Epithelial cell of esophagus (primary cell): ENCODE measurements at places on chromosomes 16 and 17.

GRCh38 chr17:15233022-15233805 lies 31.9 kb downstream of the PMP22 start:
- peak; percentile 40 for DNase-seq

- DNase-seq = peak; percentile 67
Observed at GRCh38 chr17:55735731-55736405, 13.2 kb upstream of the TMEM100 start.

- no peak for DNase-seq
Observed at GRCh38 chr16:85921026-85921425, 22.1 kb downstream of the IRF8 start.

- DNase-seq = peak; percentile 43
Observed at GRCh38 chr16:89422905-89423630, 67.3 kb downstream of the ANKRD11 start.

DNA sequence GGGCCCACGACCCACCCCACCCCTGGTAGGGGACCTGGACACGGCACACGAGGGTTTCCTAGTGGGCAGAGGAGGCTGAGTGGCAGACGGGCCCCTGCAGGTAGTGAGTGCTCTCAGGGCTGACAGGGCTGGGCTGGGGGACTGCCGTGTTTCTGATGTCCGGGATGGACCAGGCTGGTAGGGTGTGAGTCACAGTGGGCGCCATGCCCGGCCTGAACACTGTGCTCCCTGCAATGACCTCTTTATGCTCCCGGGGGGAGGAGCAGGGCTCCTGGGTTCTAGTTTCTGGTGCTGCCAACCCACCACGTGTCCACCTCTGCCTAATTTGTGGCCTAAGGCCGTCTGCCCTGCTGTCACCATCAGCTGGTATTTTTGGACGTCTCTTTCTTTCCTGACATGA lies 26.3 kb downstream of the ARHGAP23 start:
- DNase-seq = peak; percentile 72

- peak; percentile 90 for DNase-seq
Observed at GRCh38 chr16:23768581-23768980, 13.8 kb downstream of the CHP2 start.

- no peak for DNase-seq
Observed at GRCh38 chr16:82301146-82301755, 131.2 kb upstream of the MPHOSPH6 start.

DNA sequence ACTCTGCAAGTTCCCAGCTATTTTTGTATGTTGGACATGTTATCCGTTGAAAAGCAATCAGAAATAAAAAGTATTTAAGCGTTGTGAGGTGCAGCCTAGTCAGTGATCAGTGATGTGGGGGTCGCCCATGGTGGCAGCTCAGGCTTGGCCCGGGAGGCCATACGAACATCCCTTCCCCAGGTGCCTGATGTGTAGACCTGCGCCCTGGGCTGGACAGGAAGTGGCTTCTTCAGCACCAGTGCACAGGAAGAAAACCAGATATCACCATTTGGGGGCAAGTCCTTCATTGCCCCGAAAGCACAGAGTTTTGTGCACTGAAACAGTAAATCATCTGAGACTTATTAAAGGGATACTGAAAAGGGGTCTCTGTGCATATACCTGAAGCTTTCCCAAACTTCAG lies 98.9 kb downstream of the SOCS1 start:
- DNase-seq = no peak

DNA sequence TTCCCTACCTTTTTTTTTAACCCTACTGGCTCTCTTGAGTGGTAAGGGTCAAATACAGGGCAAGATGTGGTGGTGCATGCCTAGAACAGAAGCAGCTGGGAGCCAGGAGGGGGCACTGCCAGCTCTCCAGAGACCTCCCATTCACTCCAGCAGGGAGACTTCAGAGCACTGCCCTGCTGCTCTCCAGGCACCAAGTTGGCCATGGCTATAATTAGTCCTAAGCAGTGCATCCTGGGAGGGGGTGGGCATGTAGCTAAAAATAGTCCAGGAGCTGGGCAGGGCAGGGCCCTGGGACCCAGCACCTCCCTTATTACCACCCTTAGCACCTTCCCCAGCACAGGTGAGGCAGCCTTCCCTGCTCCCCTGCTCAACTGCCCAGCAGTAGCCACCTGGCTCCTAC lies 3.5 kb downstream of the CORO6 start:
- peak; percentile 47 for DNase-seq

DNA sequence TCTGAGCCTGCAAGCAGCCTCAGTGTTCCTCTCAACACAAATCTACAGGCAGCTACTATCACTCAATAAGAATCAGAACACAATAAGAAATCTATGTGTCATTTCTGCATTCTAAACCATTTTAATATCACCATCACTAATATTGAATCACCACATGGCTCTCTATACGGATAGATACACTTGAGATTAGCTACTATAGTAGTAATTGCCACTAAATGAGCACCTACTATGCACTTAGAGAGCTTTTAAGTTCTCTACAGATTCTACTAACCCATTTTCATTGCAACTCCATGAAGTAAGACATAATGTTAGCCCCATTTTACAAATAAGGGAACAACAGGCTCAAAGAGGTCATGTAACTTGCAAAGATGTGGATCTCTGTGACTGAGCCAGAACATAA lies 132.8 kb upstream of the DYNLRB2 start:
- no peak for DNase-seq

- DNase-seq = no peak
Observed at GRCh38 chr17:82929011-82929622, 89.3 kb upstream of the ZNF750 start.

DNA sequence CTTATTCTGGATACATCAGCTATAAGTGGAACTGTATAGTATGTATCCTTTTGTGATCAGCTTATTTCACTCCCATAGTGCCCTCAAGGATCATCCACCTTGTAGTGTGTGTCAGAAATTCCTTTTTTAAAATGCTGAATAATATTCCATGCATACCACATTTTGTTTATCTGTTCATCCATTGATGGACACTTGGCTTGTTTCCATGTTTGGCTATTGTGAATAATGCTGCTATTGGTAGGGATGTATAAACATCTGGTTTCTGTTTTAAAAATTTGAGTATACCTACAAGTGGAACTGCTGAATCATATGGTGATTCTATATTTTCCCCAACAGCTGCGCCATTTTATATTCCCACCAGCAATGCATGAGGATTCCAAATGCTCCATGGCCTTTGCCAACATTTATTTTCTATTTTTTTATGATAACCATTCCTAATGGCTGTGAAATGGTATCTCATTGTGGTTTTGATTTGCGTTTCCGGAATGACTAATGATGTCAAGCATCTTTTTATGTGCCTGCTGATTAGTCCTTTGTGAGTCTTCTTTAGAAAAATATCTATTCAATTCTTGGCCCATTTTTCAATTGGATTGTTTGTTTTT lies 11.6 kb downstream of the RCVRN start:
- DNase-seq = no peak

- no peak for DNase-seq
Observed at GRCh38 chr16:3192476-3193019, 4.5 kb downstream of the OR1F1 start.

DNA sequence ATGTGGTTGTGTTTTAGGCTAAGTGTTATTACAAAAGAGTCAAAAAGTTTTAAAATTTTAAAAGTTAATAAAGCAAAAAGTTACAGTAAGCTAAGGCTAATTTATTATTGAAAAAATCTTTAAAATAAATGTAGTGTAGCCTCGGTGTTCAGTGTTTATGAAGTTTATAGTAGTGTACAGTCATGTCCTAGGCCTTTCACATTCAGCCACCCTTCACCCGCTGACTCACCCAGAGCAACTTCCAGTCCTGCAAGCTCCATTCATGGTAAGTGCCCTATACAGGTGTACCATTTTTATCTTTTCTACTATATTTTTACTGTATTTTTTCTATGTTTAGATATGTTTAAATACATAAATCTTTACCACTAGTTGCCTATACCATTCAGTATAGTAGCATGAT lies 98.5 kb upstream of the RPRML start:
- DNase-seq = peak; percentile 83

- no peak for DNase-seq
Observed at GRCh38 chr16:12735805-12736204, 67.9 kb downstream of the CPPED1 start.

- no peak for DNase-seq
Observed at GRCh38 chr17:17111401-17112393, 69.4 kb downstream of the MPRIP start.

DNA sequence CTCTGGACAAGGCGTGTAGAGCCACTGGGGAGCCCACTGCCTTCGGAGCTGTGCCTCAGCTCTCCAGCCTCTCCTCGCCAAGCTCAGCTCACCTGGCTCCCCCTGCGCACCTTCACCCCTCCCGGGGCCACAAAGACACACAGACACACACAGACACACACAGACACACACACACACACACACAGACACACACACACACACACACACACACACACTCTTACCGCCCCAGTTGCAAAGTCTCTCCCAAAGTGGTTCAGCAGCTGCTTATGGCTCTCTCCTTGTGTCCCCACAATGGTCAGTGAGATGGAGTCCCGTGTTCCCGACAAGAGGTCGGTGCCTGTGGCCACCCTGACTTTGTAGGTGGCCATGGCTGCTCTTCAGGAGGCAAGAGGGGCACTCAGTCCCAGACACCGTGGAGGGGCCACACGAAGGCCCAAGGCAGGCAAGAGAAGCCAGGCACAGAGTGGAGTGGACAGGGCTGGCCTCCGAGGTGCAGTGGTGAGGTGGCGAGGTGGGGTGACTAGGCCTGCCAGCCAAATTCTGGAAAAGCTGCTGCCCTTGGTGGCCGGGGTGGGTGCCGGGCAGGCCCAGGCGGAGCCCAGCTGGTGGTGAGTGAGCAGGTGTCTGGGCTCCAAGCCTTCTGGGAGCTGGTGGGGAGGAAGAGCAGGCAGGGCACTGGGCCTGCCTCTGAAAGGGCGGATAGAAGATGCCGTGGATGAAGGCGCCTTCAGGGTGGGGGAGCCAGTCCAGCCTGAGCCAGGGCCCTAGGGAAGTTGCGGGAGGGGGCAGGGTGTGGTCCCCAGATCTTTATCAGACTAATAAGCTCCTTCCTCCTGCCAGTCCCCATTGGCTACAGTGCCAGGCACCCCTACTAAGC lies at the start of gene ALOX12B:
ALOX12B (minus strand) TSS at position 642 of the 877 bp plus-strand sequence; CDS start at position 368, 274 bp downstream.
- no peak for DNase-seq

- no peak for DNase-seq
Observed at GRCh38 chr17:43844241-43844640, 2.7 kb upstream of the CD300LG start.

DNA sequence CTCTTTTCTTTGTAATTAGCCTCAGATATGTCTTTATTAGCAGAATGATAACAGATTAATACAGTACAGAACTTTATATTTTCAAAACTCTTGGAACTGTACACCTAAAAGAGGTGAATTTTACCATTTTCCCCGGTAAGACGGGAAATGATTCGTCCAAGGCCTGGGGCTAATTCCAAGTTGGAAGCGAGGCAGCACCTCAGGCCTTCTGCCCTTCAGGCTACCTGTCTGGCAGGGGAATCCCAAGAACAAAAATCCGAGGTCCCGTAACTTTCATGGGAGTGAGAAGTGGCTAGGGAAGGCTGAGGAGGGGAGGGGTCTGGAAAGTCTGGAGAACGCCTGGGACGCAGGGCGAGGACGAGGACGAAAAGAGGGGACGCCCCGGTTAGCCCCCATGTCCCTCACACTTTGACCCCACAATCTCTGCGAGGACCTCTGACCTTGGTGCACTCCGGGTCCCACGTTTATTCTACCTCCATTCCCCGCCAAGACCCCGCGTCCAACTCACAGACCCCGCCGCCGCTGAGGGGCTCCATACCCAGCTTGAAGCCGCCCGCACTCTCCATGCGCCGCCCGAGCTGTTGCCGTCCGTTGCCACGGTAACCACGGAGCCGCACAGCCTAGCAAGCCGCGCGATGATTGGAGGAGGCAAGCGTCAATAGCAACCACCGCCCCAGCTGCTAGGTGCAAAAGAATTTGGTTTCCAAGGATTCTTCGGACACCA lies at the start of gene HYDIN:
HYDIN (minus strand) TSS at position 601 of the 724 bp plus-strand sequence. CDS start 43,827 bp downstream, outside the sequence.
- DNase-seq = peak; percentile 76

DNA sequence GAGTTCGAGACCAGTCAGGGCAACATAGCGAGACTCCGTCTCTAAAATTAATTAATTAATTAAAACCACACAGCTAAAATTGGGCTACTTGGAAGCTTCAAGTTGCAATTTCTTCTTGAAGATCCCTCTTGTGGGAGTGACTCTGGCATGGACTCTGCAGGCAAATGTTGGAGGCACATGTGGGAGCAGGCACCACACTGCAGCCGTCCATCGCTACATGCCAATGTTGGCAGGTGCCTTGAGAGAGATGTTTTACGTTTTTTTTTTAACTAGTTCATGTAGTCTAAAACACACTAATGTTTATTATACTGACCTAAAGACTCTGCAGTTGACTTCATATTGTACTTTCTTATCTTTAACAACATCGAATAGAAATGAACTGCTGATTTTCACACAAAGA lies 7.9 kb upstream of the CCL8 start:
- DNase-seq = no peak

DNA sequence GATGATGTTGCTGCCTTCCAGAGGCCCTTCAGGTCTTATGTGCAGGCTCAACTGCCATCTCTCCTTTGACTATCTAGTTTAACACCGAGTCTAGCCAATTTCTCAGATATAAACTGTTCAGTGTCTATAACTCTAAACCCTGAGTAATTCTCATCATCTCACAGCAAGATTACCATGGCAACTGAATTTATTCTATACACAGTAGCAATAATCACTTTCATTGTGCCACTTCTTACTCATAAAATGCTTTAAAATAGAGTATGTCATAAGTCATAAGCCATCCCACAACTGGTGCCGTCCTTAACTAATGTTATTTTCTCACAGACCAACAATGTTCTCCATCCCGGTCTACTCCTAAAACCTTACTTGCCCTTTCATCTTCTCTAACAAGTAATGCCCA lies 45.0 kb downstream of the SYNRG start:
- no peak for DNase-seq

- peak; percentile 24 for DNase-seq
Observed at GRCh38 chr17:76437467-76438402, 15.2 kb downstream of the UBE2O start.

DNA sequence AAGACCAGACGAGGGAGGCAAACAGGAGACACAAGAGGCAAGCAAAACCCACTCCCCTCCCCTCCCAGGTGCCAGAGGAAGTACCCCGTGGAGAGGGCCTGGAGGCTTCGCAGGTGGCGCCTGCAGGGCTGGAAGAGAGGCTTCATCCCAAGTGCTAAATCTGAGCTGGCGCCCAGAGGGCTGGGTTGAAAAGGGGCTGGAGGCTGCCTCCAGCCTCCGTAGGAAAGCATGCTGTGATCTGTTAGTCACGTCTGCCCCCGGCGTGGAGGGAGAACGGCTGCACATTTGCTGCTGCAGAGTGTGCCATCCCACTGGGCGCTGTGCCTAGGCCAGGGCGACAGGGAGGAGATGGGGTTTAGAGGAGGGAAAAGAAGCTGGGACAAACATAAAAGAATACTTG lies 16.9 kb downstream of the RPH3AL start:
- no peak for DNase-seq
